ENCODE measurements at places on chromosomes 4 and X. TPM values are rescaled to one million over a fixed set of nuclear protein-coding genes. Genes with fewer than 3 reads are reported as not detected.

The MEPE gene
- total RNA-seq = not detected

The PABPC5 gene
- total RNA-seq = not detected

The ZCCHC12 gene
- total RNA-seq = not detected

The PDLIM5 gene
- total RNA-seq = 14.4 TPM

The TEX13C gene
- not detected for total RNA-seq

The CENPVL2 gene
- total RNA-seq = not detected

The NAT8L gene
- total RNA-seq = not detected

The SPANXC gene
- total RNA-seq = not detected

The CXCL10 gene
- not detected for total RNA-seq

The CHIC1 gene
- total RNA-seq = 7.8 TPM

The NCAPG gene
- 0.24 TPM for total RNA-seq

DNA sequence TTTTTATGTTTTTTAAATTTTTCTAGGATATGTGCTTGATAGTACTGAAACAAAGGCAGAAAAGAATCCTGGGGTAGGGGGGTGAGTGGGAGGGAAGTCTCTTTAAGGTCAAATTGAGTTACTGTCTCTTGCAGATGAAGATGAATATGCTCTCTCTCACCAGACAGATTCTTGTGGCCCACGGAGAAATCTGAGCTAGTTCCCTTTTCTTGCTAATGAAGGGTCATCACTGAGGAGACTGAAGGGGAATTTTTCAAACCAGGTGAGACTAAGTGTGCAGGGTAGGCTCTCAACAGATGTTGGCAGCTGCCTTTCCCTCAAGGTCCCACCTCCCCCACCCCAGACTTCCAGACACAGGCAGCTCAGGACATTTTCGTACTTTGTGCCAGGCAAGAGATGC, 21.5 kb downstream of the FAM9C start:
- no peak for DNase-seq
- H3K4me3 ChIP-seq = no peak overlapping the region
- peaks cover 49% of the 10 kb centered on the region for H3K4me1 ChIP-seq
- H3K27ac ChIP-seq = no peak overlapping the region
- H3K36me3 ChIP-seq = no peaks in the 10 kb centered on the region

DNA sequence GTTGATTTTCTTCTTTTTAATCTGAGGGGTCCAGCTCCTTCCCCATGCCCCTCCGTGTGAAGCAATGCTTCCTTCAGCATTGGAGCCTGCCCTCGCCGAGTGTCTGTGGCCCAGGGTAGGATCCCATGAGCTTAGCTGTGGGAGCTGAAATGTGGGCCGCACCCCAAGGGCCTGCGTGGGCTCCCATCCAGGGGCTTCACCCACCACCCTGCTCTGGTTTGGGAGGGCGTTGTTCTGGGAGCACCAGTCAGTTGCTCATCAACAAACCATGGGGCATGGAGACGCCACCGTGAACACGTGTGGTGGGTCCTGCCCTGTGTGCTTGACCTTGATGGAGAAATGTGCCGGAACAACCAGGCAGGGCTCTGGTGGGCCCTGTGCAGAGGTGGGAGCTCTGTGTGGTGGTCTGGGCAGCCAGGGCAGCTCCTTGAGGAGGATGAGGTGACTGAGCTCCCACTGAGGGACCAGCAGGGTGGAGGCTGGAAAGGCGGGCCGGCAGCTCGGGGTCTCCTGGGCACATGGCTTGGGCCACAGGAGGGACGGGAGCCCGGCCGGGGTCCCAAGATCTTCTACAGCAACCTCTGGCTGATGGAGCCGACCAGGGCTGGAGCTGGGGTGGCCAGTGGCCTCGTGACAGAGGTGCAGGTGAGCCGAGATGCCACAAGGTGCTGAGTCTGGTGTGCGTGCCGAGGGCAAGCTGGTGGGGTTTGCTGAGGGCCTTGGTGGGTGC, 39.6 kb upstream of the NKX1-1 start:
- H3K27ac ChIP-seq = no peak overlapping the region
- DNase-seq = no peak
- no peaks in the 10 kb centered on the region for H3K36me3 ChIP-seq
- H3K4me3 ChIP-seq = no peak overlapping the region
- H3K27me3 ChIP-seq = no peaks in the 10 kb centered on the region
- H3K4me1 ChIP-seq = no peaks in the 10 kb centered on the region

- H3K27me3 ChIP-seq = no peaks in the 10 kb centered on the region
- no peak overlapping the region for H3K4me3 ChIP-seq
- no peak for DNase-seq
- no peaks in the 10 kb centered on the region for H3K4me1 ChIP-seq
- no peaks in the 10 kb centered on the region for H3K36me3 ChIP-seq
Observed at GRCh38 chr4:139768366-139768765, 102.7 kb downstream of the MGST2 start.

DNA sequence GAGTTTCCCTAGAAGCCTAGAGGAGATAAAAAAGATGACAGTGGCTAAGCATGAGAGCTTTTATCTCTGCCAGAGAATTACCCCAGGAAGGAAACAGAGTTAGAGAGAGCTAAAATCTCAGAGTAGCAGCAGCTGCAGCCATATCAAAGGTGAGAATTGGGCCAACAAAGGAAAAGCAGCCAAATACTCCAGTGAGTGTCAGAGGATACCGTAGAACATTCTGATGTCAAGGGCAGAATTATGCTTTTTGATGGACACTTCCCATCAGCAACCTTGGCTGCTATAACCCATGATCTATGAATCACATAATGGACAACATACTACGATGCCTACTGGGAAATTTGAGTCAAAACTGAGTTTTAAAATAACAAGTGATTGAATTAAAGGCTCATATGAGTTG, 405.8 kb upstream of the CPEB2 start:
- no peak for DNase-seq
- H3K27ac ChIP-seq = no peak overlapping the region
- H3K4me3 ChIP-seq = no peak overlapping the region
- H3K36me3 ChIP-seq = no peaks in the 10 kb centered on the region
- H3K4me1 ChIP-seq = no peaks in the 10 kb centered on the region
- no peaks in the 10 kb centered on the region for H3K27me3 ChIP-seq

DNA sequence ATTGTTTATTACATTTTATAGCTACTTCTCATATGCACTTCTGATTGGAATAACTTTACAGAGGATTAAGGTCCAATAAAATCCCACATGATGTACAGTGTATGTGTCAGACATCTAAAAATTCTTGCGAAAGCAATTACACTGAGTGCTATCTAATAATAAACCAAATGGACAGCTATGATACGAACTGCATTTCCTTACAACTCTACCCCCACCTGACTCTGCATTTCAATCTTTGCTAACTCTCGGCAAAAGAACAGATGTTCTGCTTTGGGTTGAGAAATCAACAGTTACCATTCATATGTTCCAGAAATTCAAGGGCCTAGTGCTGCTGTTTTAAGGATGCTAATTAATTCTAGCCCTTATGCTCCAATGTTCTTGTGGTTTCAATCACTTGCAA, 287.9 kb upstream of the NOCT start:
- no peaks in the 10 kb centered on the region for H3K4me1 ChIP-seq
- H3K27ac ChIP-seq = no peak overlapping the region
- DNase-seq = no peak
- no peaks in the 10 kb centered on the region for H3K27me3 ChIP-seq

GRCh38 chr4:31045724-31046318, 325.7 kb downstream of the PCDH7 start:
- no peaks in the 10 kb centered on the region for H3K4me1 ChIP-seq
- H3K27me3 ChIP-seq = no peaks in the 10 kb centered on the region
- no peaks in the 10 kb centered on the region for H3K36me3 ChIP-seq

DNA sequence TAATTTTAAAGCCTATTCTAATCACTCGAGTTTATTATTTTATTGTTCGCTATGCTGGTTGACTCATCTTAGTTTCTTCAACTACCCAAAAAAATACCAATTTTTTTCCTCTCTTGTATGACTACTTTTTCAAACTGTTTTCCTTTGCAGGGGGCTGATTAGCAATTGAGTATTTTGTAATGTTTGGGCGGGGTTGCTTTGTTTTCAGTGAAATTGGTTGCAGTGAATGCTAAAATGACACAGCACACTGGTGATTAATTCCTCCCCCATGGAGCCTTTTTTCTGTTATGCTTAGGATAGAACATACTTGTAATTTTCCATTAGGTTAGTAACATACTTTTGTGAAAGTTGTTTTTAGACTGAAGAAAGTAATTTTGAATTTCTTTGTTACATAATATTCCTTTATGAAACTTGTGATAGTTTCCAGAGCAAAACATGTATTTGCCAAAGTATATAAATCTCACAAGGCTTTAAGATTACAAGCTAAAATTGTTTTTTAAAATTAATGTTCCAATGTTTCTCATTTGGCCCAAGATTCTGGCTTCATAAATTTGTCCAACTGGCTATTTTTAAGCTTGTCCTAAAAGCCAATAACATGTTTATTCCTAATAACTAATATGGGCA, 120.4 kb downstream of the CHIC1 start:
- no peaks in the 10 kb centered on the region for H3K27me3 ChIP-seq
- no peak overlapping the region for H3K4me3 ChIP-seq
- no peaks in the 10 kb centered on the region for H3K36me3 ChIP-seq
- DNase-seq = no peak
- no peak overlapping the region for H3K27ac ChIP-seq

GRCh38 chr4:119016636-119017035, 119.0 kb upstream of the MYOZ2 start:
- H3K4me3 ChIP-seq = no peak overlapping the region
- no peak for DNase-seq
- H3K36me3 ChIP-seq = no peaks in the 10 kb centered on the region
- no peak overlapping the region for H3K27ac ChIP-seq
- no peaks in the 10 kb centered on the region for H3K27me3 ChIP-seq

- H3K36me3 ChIP-seq = no peaks in the 10 kb centered on the region
- H3K4me1 ChIP-seq = no peaks in the 10 kb centered on the region
- H3K27ac ChIP-seq = no peak overlapping the region
- H3K27me3 ChIP-seq = no peaks in the 10 kb centered on the region
- H3K4me3 ChIP-seq = no peak overlapping the region
Observed at GRCh38 chr4:110364911-110365520, 110.9 kb upstream of the ENPEP start.

- no peak overlapping the region for H3K4me3 ChIP-seq
- no peaks in the 10 kb centered on the region for H3K27me3 ChIP-seq
Observed at GRCh38 chr4:106694232-106694631, 325.7 kb upstream of the GIMD1 start.

DNA sequence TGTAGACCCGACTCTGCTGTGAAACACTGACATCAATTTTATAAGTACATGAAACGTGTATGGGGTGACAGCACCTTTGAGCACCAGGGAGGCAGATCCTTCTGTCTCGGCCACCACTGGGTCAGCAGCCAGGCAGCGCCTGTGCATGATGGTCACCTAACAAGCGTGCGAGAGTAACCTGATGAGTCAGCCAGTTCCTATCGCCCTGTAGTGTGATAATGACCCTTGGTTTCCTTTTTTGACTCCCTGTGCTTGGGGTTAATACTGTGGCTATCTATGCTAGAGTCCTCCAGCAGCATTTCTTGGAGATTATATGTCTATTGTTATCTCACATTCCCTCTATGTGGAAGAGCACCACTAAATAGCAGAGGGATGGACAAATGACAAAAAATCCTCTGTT, 101.6 kb downstream of the NPNT start:
- H3K27me3 ChIP-seq = no peaks in the 10 kb centered on the region
- no peaks in the 10 kb centered on the region for H3K36me3 ChIP-seq
- H3K27ac ChIP-seq = no peak overlapping the region
- no peaks in the 10 kb centered on the region for H3K4me1 ChIP-seq
- DNase-seq = no peak

DNA sequence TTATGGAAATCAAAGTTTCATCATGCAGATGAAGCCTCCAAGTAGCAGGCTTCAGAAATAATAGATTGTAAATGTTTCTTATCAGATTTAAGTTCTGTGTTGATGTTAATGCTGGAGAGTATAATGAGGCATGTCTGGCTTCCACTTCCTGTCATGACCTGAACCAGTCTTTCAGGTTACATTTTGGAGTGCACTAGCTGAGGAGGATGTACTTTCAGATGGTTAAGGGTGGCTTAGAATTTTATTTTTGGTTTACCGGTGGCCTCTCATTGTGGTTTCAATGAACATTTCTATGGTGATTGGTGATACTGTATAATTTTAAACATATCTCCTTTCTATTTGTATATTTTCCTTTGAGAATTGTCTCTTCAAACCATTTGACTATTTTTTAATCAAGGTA, 890.4 kb downstream of the SH3BGRL start:
- H3K27me3 ChIP-seq = no peaks in the 10 kb centered on the region
- no peaks in the 10 kb centered on the region for H3K4me1 ChIP-seq
- no peaks in the 10 kb centered on the region for H3K36me3 ChIP-seq
- DNase-seq = peak; percentile 0
- no peak overlapping the region for H3K27ac ChIP-seq

- no peaks in the 10 kb centered on the region for H3K36me3 ChIP-seq
- no peak overlapping the region for H3K27ac ChIP-seq
- no peaks in the 10 kb centered on the region for H3K27me3 ChIP-seq
- H3K4me3 ChIP-seq = no peak overlapping the region
- DNase-seq = no peak
Observed at GRCh38 chrX:45745479-45745878, 544.8 kb upstream of the DIPK2B start.

- H3K4me3 ChIP-seq = no peak overlapping the region
- H3K4me1 ChIP-seq = no peaks in the 10 kb centered on the region
- H3K27ac ChIP-seq = no peak overlapping the region
- no peaks in the 10 kb centered on the region for H3K27me3 ChIP-seq
Observed at GRCh38 chr4:92359491-92359890, 55.7 kb downstream of the GRID2 start.

GRCh38 chr4:156794863-156795262, 176.7 kb downstream of the PDGFC start:
- H3K36me3 ChIP-seq = no peaks in the 10 kb centered on the region
- H3K27me3 ChIP-seq = no peaks in the 10 kb centered on the region
- no peak overlapping the region for H3K27ac ChIP-seq

DNA sequence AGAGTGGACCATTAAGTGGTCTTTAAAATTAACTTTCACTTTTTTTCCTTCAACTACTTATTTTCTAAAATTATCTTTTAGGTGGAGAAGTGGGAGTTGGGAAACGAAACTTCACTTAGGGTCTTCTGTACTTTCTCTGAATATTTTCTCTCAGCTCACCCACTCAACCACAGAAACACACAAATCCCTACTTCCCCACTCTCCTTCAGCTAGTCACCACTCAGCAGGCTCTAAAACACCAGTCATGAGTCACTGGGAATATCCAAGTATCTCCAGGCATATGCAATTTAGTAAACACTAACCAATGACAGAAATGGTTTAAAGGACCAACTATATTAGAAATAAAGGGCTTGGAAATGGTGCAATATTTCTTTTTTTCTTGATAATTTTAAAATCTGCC, 153.0 kb upstream of the RPS6KA6 start:
- H3K27ac ChIP-seq = no peak overlapping the region
- H3K27me3 ChIP-seq = no peaks in the 10 kb centered on the region
- no peak overlapping the region for H3K4me3 ChIP-seq
- no peaks in the 10 kb centered on the region for H3K4me1 ChIP-seq

- H3K4me3 ChIP-seq = peak within 1 kb of the TSS; percentile 64
- no peaks in the 10 kb centered on the region for H3K36me3 ChIP-seq
- H3K27ac ChIP-seq = peak within 1 kb of the TSS; percentile 66
- no peaks in the 10 kb centered on the region for H3K27me3 ChIP-seq
- H3K4me1 ChIP-seq = peaks cover 7% of the 10 kb centered on the region
Observed at GRCh38 chrX:75522565-75523431, at the start of gene ZDHHC15. TSS of gene ZDHHC15 (minus strand) at chrX:75523037. CDS start at chrX:75523024, 13 bp downstream.
